ENCODE measurements at places on chromosomes 2 and 18. TPM values are rescaled to one million over a fixed set of nuclear protein-coding genes. Genes with fewer than 3 reads are reported as not detected.

GRCh38 chr2:99936065-99936464 lies 206.3 kb downstream of the AFF3 start:
- DNase-seq: no peak

DNA sequence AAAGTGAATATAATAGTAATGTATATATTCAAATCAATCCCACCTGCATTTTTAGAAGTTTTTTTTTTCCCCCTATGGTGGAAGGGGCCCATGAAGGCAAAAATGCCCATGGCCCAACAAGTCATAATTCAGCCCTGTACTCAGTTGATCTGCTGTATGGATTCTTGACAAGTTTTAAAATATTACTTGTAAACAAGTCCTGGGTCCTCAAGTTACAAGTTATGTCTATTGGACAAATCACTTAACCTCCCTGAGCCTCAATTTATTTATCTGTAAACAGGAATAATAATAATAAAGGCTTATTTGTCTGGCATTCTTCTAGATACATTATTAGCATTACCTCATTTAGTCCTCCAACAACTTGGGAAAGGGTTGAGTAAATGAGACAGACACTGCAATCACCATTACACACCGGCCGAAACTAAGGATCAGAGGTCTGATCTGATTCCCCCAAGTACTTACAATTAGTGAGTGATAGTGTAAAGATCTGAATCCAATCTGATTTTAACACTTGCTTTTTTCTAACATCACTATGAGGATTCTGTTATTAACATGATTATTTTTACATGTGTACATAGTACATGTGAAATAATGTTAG lies 66.1 kb downstream of the PDE1A start:
- DNase-seq: no peak

DNA sequence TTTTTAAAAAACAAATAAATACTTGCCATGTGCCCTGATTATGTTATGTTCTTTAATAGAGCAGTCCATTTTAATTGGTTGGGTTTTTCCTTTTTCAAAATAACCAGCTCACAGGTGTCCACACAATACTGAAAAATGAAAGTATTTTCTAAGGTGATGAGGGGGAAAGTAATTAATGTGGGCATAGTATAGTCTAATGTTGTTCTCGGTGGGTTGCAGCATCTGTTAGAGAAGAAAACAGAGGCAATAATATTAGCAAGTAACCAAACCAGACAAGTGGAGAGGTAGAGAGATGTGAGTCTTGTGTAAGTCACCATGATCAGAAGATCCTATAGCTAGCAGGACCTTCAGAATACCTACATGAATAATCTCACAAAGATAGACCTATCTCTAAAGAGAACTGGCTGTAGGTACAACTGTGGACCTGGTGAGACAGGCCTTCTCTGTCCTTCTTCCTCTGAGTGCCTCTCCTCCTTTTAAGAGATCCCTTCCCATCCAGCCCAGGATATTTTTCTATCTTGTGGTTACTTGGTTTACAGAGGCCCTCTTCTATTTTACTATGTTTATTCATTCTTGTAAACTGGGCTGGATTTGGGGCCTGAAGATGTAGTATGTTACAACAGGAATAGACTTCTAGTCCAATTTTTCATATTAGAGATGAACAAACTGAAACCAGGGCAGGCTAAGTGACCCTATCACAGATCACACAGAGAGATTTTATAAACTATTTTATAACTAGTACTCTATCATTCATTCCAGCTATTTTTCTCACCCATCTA lies 67.1 kb upstream of the MSTN start:
- no peak for DNase-seq

DNA sequence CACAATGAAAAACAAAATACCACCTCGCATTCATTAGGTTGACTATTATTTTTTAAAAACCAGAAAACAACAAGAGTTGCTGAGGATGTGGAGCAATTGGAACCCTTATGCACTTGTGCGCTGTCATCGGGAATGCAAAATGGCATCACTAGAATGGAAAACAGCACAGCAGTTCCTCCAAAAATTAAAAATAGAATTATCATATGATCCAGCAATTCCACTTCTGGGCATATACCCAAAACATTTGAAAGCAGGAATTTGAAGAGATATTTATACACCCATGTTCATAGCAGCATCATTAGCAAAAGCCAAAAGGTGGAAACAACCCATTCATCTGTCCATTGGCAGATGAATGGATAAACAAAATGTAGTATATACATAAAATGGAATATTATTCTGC lies 11.9 kb upstream of the NMUR1 start:
- no peak for DNase-seq

Gene CCDC141
- total RNA-seq: 1.2 TPM

DNA sequence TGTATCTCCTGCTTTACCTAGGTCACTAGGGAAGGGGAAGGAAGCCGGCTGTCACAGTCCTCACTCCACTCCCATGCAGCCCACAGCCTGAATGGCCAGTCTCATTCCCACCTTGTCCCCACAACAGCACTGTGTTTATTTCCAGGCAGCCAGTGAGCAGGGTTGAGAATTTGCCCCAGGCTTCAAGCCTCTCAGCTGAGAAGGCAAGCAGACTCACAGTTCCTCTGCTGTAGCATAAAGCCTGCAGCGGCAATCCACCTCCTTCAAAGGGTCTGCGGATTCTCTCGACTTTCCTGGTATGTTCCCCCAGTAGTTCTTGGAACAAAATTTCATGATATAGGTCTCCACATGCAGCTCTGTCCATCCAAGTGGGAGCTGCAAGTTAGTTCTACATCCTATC lies 262.9 kb upstream of the GULP1 start:
- DNase-seq: no peak

DNA sequence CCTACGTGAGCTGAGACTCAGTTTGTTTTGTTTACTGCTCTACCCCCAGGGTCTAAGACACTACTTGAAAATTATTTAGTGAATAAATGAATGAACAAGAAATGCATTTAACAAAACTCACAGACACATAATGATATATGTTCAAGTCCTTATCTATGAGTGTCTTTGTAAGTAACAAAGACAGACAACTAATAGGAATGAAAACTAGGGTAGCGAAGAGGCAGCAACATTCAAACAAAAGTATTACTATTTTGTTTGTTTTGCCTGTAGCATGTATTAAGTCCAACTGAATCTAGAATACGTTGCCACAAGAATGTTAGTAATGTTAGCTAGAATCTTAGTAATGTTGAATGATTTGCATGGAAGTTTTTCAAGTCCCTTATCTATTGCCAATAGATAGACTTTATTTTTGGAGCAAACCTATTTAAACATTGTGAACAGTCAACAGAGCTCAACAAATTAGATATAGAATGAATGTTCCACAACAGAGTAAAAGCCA lies 144.8 kb upstream of the VWC2L start:
- DNase-seq: no peak

DNA sequence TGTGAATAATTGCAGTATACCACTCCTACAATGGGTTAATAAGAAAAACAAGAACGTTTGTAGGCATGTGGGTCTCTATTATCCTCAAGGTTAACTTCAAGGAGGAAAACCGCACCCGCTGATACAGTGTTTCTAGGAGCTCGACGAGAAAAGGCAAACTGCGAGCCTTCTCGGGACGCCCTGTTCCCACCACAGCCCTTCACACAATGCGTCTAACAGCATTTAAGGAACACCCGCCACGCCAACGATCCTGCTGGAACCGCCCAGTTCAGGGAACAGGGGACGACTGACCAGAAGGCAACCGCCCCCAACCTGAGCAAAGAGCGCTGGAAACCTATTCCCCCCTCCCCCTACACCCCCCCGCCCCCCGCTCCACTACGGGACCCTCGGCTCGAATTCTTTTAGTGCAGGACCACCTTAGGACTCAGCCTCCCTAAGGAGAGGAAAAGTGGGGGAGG lies 710 bp upstream of the TMSB10 start:
- DNase-seq: peak; percentile 51

Gene STPG4
- total RNA-seq: 0.41 TPM

GRCh38 chr2:235263205-235264120 lies 230.4 kb upstream of the AGAP1 start:
- peak; percentile 75 for DNase-seq

GRCh38 chr2:59308108-59308507 lies 1067.0 kb upstream of the FANCL start:
- DNase-seq: no peak

DNA sequence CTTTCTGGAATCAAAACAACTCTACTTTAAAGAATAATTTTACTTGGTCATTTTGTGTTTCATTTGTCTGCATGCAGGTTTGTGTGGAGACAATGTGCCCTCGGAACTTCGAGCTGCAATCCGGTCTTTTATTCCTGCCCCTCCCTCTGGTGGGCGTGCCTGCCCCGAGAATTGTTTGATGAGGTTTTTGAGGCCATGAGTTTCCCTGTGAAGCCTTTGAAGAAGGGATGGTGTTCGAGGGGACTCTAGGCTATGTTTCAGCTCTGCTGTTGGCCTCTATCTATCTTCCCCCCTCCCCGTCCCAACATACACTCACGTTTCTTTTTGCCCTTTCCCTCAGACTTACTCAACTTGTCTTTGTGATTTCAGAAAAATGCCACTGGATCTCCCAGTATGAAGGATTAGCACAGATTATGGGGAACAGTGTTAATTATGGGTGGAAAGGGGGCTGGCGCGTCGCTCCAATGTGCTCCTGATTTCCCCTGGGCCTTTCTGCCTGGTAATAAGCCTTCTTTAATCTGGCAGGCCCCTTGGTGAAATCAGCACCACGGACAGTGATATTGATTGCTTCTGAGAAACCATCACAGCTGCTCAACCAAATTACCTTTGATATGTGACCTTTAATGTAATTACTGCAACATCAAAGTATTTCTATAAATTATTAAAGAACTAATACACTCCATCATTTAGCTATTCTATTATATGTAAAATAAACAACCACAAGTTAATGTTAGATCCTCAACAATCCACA lies 82.2 kb downstream of the CELF4 start:
- DNase-seq: no peak

DNA sequence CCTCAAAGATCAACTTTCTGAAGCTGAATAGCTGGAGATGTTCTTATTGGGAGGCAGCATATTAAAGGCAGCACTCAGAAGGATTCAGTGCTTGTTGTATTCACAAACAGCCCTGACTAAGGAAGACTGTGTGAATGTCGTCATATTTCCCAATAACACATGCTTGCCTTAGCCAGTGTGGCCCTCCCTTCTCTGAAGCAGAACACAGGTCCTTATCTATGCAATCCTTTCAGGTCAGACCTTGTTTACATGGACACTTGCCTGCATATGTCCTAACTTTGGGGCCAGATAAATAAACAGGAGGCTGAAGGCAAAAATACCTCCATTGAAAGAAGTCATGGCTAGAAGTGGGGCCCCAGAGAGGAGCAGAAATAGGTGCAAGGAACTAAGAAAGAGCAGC lies 97.2 kb downstream of the SLC4A3 start:
- DNase-seq: no peak

DNA sequence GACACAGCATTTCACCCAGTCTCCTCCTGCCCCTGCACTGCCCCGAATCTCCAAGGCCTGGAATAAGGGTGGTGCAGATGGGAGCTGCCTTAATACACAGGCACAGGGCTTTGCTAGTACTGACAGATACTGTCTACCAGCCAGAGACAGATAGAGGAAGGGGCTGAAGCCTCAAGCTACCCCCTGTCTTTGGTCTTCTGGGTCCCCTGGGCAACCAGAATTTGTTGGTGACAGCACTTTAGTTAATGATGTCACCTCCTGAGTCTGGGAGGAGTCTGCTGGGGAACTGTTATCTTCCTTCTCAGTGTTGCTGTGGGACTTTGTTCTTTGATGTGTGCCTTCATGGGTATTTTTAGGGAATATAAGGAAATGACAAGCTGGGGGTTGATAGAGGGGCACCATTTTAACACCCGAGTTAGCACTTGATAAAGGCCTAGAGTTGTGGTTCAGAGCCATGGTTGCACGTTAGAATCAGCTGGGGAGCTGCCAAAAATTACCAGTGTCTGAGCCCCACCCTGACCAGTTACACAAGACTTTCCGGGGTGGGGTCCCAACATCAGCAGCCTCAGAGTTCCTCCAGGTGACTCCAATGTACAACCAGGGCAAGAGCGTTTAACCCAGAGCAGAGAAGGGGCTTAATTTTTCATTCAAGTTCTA lies 136.8 kb downstream of the SMAD7 start:
- DNase-seq: no peak

DNA sequence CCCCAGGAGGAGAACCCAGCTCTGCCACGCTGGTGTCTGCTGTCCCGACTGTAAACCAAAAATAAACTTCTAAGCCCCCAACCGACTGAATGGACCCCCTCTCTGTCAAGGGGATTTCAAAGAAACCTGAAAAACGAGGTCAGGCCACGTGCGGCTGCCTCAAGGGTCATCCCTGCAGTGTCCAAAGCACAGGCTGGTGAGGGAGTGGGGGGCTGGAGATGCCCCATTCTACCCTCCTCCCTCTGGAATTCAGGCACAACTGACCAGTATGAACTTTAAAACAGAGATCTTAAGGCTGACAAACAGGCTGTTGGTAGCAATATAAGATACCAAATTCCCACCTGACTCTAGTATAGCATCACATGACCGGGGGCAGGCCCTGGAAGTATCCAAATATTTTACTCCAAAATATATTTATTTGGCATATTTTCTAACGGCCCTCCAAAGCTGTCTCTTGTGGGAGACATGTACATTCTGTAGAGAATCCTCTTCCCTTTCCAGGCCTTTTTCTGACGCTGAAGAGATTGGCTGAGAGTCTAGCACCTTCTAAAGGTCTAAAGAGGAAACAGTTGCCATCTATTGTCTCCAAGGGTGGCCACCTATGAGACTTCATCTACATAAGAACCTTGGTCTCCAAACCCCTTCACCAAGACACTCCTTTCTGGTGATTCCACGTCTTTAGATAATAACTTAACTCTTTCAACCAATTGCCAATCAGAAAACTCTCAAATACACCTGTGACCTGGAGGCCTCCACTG lies 40.4 kb upstream of the CTDP1 start:
- no peak for DNase-seq

Gene SERPINB10
- 0.41 TPM for total RNA-seq

DNA sequence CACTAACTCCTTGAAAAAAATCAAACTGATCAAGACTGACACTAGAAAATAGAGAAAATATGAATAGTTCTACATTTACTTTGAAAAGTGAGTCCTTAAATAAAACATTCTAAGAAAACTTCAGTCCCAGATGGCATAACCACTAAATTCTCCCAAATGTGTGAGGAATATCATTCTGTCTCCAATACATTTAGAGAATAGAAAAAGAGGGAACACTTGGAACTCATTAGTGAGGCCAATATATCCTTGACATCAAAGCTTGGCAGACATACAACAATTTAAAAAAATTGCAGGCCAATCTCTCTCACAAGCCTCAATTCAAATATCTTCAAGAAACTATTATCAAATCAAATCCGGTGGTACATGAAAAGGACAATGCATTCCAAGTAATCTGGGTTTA lies 79.3 kb upstream of the TMEM247 start:
- no peak for DNase-seq

Gene TEX44
- not detected for total RNA-seq

- DNase-seq: no peak
These were observed 24.6 kb downstream of the RAMP1 start for GRCh38 chr2:237883951-237884446.
